ENCODE measurements at places on chromosomes 6 and 20.

DNA sequence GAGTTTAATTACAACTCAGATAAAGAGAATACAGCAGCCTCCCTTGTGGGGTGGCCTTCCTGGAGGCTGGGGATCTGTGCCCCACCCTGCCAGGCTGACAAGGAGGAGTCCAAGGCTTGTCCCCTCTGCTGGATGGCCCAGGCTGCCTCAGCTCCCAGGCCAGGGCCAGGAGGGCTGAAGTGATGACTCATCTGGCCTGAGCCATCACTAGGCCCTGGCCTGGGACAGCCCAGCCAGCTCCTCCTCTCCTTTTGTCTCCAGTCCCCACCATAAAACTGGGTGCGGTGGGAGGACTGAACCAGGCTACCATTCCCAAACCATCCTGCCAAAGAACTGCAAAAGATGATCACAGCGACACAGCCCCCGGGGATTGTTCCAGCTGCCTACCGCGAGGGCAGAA, 15.0 kb downstream of the GRM4 start:
- no peak for DNase-seq

DNA sequence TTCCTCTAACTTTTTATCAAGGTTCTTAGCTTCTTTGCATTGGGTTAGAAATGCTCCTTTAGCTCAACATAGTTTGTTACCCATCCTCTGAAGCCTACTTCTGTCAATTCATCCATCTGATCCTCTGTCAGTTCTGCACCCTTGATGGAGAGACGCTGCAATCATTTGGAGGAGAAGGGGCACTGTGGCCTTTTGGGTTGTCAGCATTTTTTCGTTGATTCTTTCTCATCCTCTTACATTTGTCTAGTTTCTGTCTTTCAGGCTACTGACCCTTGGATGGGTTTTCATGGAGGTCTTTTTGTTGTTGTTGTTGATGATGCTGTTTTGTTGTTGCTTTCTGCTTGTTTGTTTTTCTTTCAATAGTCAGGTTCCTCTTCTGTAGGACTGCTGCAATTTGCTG, 26.3 kb upstream of the HMGN3 start:
- no peak for DNase-seq

- DNase-seq, result no peak
Observed at GRCh38 chr6:34858681-34859080, 29.2 kb downstream of the TAF11 start.

DNA sequence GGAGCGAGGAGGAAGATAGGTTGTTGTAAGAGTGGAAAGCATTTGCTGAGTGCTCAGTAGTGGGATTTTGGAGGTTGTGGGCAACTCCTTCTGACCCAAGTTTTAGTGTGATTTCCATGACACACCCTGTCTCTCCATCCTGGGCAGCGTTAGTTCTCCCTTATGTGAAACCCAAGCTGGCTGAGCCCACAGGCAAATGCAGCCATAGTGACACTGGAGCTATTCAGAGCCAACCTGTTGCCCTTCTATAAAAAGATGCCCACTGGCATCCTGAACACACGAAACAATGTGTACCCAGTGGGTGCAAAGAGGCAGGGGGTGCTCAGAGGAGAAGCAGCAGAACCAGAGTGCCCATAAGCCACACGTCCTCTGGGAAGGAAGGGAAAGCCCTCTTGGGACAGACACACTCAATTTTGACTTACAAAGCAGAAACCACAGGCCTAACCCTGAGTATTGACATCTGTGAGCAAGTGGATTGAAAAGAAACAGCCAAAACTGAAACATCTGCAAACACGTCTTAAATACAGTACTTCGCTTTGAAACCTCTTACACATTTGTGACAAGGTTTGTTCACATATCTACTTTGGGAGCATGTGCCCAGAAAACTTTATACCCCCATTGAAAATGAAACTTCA, 54.6 kb downstream of the BPIFB1 start:
- no peak for DNase-seq

DNA sequence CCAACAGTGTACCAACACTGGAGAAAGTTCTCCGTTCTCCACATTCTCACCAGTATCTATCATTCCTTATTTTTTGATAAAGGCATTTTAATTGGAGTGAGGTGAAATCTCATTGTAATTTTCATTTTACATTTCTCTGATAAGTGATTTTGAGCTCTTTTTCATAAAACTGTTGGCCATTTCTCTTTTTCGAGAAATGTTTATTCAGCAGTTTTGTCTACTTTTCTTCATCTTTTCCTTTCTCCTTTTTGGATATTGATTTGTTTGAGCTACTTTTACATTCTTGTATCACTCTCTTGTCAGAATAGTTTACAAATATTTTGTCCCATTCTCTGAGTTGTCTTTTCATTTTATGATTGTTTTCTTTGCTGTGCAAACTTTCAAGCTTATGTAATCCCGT, 555.2 kb downstream of the COL12A1 start:
- no peak for DNase-seq

- DNase-seq, result peak; percentile 5
Observed at GRCh38 chr6:54020334-54020733, 90.9 kb upstream of the MLIP start.

DNA sequence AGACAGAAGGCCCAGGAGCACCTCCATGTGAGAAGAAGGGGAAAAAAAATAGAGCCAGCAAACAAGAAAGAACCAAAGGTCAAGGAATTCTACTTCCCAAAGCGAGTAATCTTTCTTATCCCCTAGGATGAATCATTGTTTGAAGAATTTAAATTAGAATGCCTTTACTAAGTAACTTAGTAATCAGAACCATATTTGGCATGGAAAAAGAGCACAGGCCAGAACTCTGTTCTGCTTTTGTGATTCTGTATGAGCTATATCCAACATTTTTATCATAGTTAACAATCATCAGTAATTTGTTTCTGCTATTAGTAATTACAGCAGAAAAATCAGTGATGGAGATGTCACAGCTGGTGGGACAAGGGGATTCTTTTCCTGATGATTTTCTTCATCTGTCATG, 228.8 kb upstream of the FAM83B start:
- peak; percentile 81 for DNase-seq

DNA sequence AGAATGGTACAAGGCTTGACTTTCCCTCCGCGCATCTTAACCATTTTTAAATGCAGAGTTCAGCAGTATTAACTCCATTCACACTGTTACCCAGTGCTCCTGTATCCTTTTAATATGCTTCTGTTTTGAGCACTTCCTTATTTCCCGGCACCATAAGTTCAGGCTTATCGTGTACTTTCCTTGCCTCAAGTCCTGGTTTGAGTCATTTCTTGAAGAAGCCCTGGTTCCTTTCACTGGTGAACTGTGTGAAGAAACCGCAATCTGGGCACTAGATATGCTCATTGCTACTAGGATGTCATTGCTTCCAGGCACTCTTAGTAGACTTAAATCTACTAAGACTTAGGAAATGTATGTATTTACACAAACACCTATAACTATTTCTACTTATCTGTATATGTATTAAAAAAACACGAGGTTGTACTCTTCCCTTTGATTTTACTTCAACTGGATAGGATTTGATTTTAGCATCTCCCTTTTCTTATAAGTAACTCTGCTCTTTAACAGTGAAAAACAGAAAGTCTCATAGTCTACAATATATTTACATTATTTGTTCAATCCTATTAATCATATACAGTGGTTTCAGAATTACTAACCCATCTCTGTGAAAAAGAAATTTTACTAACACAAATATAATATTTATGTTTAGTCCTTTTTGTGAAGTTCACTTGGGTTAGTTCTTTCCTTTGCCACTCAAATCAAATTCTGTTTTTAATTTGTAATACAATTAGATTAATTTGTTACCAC, 135.5 kb downstream of the CDKAL1 start:
- DNase-seq, result no peak

DNA sequence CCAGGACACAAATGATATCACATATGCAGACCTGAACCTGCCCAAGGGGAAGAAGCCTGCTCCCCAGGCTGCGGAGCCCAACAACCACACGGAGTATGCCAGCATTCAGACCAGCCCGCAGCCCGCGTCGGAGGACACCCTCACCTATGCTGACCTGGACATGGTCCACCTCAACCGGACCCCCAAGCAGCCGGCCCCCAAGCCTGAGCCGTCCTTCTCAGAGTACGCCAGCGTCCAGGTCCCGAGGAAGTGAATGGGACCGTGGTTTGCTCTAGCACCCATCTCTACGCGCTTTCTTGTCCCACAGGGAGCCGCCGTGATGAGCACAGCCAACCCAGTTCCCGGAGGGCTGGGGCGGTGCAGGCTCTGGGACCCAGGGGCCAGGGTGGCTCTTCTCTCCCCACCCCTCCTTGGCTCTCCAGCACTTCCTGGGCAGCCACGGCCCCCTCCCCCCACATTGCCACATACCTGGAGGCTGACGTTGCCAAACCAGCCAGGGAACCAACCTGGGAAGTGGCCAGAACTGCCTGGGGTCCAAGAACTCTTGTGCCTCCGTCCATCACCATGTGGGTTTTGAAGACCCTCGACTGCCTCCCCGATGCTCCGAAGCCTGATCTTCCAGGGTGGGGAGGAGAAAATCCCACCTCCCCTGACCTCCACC, 42.2 kb downstream of the SIRPA start:
- DNase-seq, result no peak

DNA sequence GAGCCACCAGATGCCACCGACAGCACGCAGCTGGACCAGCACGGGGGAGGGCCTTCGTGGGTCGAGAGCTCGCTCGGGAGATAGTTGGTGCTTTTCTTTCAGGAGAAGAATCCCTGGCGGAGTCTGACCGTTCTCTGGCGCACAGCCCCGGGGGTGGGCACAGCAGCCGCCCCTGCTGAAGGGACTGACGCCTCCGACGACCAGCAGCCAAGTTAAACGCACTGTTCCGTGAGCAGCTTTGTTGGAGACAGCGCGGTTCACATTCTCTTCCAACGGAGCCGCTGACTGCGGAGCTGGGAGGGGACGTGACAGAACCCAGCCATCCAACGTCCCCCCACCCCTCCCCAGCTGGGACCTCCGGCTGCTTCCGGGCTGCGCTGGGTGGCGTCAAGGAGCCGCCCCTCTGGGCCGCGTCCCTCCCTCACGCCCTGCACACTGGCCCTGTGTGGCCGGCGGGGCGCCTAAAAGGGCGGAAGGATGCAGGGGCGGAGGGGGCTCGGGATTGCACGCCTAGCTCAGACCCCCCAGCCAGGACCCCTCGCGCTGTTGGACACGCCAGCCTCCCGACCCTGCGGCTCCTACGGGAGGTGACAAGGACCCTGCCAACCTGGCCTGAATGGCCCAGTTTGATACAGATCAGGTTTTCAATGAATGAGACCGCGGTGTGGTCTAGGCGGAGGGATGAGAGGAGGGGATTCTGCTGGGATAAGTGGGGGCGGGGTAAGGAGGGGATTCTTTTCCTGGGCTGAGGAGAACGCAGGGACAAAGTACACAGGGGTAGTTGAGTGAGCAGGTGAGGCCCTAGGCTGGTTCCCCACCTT, 36.4 kb upstream of the KHDC1 start:
- DNase-seq, result no peak

- DNase-seq, result peak; percentile 80
Observed at GRCh38 chr6:44966449-44967092, 361.6 kb upstream of the RUNX2 start.

- no peak for DNase-seq
Observed at GRCh38 chr6:157097255-157097955, 225.9 kb downstream of the TMEM242 start.

DNA sequence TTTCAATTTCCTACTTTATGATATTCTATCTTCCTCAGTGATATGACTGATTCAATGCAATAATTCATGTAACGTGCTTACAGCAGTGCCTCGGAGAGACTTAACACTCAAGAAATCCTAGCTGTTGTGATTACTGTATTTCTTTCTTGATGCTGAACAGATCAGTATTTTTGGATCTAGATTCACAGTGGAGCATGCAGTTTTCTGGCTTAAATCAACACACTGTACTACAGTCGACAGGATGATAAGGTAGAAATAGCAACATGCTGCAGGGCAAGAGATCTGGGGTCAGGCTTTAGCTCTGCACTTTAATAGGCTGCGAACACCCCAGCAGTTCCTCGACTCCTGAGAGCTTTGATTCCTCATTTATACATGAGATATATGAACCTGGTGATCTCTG, 161.0 kb downstream of the AIG1 start:
- DNase-seq, result no peak

- no peak for DNase-seq
Observed at GRCh38 chr6:35722121-35722761, 14.6 kb upstream of the ARMC12 start.

GRCh38 chr6:52299653-52300052, 15.1 kb upstream of the MCM3 start:
- DNase-seq, result no peak

DNA sequence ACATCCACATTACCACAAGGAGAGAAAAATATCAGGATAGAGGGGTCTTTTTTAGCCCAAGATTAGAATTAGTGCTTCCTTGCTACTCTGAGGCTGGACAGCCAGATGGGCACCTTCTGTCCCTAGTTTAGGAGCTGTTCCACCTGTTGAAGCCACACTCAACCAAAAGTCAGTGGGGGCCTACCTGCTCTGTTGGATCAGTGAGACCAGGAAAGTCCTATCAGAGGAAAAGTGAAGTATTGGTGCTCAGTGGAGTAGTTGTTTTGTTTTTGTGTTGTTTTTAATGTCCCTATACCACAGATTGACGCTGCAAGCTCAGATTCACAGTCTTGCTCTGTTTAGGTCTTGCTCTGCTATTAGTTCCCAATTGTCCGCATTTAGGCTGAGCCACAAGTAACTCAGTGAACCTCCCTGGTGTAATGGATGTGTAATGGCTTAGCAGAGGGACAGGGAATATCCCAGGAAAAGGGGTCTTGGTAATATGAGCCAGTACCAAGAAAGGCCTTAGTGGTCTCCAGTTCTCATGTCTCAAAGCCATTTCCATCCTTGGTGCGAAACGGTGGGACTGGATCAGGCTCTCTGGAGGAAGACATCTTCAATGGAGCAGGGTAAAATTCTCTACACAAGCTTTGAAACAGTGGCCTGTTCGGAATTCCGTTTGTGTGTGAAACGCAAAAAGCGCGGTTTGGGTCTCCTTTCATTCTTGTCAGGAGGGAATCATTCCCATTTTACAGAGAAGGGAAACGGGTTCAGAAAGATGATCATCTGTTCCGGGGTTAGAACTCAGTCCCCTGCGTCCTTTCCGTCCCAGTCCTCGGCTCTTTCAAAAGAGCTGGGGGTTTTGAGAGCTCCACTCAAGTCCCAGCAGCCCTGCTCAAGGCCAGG, 631 bp upstream of the PABPC1L start:
- DNase-seq, result no peak

DNA sequence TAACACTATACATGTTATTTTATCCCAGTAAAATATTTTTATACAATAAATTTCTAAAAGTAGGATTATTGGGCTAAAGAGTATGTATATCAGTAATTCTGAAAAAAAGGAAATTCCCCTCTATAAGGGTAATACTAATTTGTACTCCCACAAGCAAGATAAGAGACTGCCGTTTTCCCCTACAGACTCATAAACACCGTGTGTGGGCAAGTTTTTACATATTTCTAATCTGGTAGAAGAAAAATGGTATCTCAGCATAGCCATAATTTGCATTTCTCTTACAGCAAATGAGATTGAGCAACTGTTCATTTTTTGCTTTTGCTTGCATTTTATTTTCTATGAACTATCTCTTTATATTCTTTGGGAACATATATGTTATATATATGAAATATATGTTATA, 26.0 kb upstream of the MYMX start:
- no peak for DNase-seq

DNA sequence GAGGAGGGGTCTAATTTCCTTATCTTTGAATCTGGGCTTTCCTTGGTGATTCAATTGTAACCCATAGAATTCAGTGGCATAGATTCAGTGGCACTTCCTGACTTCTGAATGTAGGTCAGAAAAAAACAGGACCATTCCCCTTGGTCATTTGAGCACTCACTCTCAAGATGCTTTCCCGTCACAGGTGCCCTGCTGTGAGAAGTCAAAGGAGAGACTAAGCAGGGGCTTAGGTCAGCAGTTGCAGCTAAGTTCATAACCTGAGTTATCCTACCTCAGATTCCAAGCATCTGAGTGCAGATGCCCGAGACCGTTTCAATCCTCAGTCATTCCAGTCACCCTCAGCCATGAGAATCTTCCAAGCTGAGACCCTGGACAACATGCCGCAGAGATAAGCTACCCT, 506.6 kb downstream of the FRK start:
- no peak for DNase-seq
